ENCODE measurements at places on chromosomes 5 and 9.

GRCh38 chr9:101354143-101354764 lies 30.6 kb downstream of the BAAT start:
- no peak for DNase-seq

DNA sequence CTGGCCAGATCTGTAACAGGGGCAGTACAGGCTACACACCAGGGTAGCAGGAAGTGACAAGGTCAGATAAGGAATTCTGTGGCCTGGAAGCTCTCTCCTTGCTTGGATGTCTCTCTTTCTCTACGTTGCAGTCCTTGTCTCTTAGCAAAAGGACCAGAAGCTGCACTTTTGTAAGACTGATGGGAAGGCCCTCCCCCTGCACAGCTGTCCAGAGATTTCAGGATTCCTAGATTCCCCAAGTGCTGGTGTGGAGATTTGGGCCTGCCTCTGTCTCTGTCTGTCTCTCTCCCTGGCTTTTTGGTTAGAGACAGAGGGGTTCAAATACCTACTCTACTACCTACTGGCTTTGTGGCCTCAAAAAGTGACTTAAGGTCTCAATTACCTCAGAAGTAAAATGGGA lies 10.0 kb upstream of the CNTFR start:
- no peak for DNase-seq

DNA sequence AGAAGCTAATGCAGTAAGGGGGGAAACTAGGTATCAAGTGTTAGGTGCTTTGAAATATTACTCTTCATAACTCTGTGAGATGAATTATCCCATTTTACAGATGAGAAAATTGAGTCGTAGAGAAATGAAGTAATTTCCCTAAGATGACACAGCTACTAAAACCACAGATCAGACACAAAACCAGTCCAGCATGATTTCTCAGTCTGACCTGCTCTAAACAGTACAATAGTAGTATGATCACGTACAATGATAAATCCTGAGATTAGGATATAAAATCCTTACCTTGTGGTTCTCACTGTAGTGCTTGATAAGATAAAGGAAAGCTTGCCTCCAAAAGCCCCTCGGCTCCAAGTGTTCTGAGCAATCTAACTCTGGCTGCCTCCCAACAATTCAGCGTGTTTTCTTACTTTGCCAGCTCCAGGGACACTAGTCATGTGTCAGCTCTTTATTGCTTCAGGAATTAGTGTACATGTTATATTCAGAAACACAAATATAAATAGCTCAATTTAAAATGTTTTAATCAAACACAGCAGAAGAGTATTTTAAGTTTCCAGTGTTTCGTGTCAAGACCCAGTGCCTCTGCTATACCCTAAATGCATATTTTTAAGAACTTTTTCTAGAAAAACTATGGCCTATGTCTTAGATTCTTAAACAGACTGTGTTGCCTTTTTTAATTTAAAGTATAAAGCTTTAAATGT lies 243.6 kb downstream of the DENND1A start:
- DNase-seq = no peak

- DNase-seq = no peak
Observed at GRCh38 chr9:75084081-75084672, 3.8 kb downstream of the NMRK1 start.

DNA sequence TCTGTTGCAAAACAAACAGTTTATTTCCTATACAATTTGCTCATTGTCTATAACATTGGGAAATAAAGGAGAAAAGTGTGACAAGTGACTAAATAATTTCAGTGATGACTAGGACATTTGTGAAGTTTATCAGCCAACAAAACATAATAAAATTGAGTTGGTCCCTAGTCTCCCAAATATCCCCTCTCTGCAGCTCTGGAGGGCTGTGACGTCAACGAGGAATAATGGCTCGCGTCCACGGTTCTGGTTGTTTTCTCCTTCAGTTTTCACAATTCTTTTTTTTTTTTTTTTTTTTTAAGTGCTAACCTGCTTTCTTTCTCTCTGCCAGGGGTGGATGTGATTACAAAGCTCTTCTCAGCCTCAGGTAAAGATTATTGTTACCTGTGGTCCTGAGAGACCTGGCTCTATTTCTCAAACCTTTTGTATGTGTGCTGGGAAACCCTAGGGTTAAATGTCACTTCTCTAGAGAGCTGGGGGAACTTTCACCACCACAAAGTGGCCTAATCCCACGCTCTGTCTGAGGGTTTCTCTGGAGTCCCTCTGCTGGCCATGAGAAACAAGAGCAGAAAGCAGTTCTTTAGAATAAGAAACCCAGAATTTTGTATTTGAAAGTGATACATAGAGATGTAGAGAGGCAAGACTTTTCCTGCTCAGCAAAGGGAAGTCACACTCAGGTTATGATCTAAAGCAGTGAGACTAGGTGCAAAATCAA lies 36.2 kb upstream of the ANKRD55 start:
- no peak for DNase-seq

DNA sequence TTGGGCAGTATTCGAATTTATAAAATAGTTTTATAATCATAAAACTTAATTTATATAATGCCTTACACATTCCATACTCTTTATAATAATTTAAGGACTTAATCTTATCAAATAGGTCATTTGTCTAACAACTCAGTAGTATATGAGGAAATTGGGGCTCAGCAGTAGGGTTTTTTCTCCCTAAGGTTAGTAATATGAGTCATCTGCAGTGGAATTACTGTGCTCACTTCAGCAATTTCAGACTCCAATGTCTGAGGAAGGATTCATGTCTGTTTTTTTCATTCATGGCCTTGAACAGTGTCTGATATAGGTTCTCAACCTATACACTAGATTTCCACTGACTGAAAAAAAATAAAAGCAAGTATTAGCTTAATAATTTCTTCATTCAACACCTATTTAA lies 7.4 kb downstream of the DMRTA1 start:
- DNase-seq = no peak

GRCh38 chr9:68627104-68627503 lies 77.9 kb upstream of the PIP5K1B start:
- no peak for DNase-seq

GRCh38 chr5:81819556-81820317 lies 68.8 kb upstream of the SSBP2 start:
- no peak for DNase-seq

- DNase-seq = no peak
Observed at GRCh38 chr5:73387149-73387591, 61.4 kb downstream of the FOXD1 start.
